ENCODE measurements at places on chromosomes 13 and 19.

- DNase-seq = no peak
Observed at GRCh38 chr19:8631425-8631819, 989 bp downstream of the NFILZ start.

DNA sequence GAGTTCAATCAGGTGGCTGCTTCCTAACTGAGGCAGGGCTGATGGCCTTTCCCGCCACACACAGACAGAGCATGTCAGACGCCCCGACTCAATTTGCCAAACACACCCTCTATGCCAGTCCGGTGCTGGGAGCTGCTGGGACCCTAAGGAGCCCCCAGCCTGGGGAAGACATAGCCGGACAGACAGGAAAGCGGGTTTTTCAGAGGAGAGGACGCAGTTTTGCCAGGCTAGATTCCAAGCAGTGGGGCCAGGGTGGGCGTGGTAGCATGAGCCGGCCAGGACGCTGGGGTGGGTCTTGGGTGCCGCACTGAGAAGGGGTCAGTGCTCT, 19.8 kb downstream of the MAST3 start:
- DNase-seq = no peak

DNA sequence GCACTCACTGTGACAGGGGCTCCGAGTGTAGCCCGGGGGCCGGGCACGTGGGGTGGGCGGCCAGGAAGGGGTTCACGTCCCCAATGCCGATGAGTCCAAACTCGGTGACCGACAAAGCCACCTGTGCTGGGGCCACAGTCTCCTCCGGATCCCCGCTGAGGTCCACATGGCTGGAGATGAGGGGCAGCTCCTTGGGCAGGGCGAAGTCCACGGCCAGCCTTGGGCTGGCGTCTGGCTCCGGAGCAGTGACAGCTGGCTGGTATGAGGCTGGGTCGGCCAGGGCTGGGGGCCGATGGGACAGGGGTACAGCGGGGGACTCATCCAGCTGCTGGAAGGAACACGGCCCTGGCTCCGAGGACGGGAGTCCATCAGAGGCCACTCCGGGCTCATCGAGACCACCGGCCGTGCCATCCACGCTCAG, 15.9 kb upstream of the PLPP2 start:
- no peak for DNase-seq

- no peak for DNase-seq
Observed at GRCh38 chr13:96200810-96201209, 110.9 kb downstream of the HS6ST3 start.

DNA sequence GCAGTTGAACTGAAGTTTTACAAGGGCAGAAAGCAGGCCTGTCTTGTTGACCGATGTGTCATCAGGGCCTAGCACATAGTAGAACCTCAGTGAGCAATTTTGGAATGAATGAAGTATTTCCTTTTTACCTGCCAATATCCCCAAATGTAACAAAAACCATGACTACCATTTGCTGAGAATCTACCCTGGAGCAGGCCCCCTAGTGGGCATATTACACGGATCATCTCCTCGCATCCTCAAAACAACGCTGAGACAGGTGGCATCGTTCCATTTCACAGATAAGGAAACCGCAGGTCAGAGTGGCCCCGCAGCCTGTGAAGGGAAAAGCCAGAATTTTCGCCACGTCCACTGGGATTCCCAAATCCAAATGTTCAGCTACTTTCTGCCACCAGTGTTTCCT, 77.9 kb downstream of the CACNA1A start:
- DNase-seq = no peak

Data from GM06990 (cell line).